ENCODE measurements at places on chromosomes 7 and 10.

- no peak for DNase-seq
Measured at GRCh38 chr10:69025370-69025896, 36.8 kb downstream of the KIFBP start.

DNA sequence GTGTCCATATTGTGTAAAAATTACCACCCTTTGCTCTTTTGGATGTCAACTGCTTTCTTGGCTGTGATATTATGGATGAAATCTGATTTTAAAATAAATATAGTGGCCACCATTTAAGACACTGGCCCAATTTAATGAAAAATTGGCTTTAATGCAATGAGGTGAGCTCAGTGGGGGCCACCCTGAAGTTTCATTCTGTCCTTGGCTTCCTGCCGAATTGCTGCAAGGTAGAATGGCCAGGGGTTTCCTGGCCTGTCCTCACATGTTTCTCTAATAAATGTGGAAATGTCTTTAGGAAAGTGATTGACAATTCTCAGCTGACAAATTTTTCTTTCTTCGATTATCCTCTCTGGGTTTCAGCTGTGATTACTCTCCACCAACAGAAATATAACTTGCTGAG, 36.0 kb downstream of the DYNC1I1 start:
- DNase-seq, result no peak

DNA sequence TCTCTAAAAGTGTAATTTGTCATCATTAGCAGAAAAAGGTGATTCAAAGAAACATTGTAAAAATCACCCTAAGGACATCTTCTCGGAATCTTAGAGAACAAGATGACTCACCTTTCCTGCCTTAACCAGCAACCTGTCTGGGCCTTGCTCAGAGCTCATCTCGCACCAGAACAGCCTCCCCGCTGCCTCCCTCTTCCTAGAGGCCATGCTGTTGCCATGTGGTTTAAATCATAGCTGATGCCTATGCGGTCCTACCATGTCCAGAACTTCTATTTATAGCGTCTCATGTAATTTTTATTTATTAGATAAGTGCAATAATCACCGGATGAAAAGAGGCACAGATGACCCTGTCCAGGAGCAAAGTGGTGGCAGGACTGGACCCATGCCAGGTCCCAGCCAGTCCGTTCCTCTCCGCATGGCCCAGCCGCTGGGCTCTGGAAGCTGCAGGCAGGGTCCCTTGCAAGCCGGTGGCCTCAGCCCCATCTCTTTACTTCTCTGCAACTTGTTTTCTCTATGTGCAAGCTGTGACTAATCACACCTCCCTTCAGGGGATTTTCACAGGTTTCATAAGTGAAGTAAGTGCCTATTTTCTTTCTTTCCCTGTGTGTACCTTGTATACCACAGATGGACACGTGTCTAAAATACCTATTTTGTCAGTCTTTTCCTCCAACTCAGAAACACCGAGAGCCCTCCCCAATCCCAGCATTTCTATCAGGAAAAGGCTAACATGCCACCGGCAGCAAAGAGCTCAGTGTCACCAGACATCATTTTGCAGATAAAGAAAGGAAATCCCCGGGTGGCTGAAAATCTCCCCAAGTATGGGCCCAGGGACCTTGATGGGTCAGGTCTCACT, 27.1 kb downstream of the KLF6 start:
- no peak for DNase-seq

DNA sequence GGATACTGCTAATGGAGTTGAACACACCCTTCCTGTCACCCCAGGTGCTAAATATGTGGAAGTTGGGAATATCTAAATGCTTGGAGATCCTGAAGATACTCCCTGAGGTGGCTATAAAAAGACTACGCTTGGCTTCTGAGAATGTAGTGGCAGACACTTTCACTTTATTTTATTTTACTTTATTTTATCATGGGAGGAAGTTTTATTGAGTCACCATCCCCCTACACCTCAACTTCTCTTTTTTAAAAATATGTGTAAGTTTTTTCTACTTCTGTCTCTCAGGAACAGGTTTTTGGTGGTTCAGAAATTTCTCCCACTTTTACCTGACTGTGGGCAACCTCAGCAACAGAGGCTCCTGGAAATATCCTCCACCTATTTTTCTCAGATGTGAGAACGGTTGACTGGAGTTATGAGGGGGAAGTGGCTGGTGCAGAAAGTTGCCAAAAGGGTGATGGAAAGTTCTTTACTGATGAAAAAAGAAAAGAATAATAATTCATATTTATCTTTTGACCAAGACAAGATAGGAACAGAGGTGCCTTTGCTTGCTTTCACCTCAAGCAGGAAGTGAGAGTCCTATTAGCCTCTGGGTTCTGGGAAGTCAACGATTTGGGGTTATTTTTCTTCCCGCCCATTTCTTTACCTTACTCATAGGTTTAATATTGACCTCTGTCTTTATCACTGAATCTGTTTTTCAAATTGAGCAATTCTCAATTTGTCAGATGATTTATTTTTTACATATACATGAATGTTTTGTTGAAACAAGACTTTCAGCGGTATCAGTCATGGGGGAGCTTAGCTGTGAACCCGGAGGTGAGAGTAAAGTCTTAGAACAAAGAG, 103.6 kb downstream of the AHR start:
- no peak for DNase-seq

GRCh38 chr7:33517191-33517590, 387.8 kb downstream of the BBS9 start:
- no peak for DNase-seq

DNA sequence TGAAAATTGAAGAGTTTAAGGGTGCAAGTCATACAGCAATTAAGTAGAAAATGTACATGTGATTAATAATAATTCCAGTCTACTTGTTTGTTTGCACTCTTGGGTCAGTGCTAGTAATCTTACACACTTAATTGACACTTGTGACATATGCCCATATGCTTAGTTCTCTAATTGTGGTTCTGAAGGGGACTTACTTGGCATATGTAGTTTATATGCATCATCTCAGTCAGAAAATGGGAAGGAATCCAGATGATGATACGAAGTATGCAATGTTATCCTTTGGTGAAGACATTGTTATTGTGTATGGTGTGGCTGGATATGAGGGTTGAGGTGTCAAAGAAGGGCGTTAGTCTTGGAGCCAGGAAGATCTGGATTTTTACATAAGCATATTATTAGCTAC, 193.5 kb upstream of the HDAC9 start:
- no peak for DNase-seq

- DNase-seq, result no peak
Measured at GRCh38 chr7:70694971-70695794, 436.8 kb upstream of the GALNT17 start.
